ENCODE measurements at places on chromosomes 4 and X. TPM values are rescaled to one million over a fixed set of nuclear protein-coding genes. Genes with fewer than 3 reads are reported as not detected.

- DNase-seq = no peak
Observed at GRCh38 chr4:36046026-36046425, 198.3 kb downstream of the ARAP2 start.

GRCh38 chr4:121154103-121154515, 10.0 kb downstream of the TNIP3 start:
- no peak for DNase-seq

GRCh38 chrX:69285881-69286564, 120.8 kb upstream of the PJA1 start:
- peak; percentile 9 for DNase-seq

DNA sequence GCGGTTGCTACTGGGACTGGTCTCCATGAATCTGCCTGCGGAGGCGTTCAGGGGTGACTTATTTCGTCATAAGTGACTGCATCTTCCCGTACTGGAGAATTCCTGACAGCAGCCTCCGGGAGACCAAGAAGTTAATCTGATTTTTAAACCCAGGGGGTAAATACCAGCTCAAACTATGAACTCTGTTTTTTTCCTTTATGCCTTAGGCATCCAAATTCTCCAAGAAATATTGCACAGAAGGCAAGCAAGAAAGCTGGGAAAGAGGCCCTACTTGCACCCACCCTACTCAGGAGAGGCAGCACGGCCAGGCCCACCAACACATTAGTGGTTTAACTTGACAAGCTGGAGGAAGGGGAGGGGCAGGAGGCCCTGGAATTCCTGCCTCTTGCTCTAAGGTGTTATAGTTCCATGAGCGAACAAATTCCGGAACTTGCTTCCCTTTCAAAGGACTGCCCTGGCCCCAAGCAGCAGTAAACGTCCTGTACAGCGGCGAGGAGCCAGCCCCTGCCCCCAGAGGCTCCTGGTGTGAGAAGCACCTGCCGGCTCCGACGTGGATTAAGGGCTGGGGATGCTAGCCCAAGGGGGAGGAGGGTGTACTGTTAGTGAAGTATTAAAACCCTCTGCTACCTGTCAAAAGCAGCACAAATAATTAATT, 177.2 kb downstream of the AFAP1 start:
- DNase-seq = no peak

GRCh38 chr4:73257651-73258435, 755 bp downstream of the ANKRD17 start:
- DNase-seq = peak; percentile 26

DNA sequence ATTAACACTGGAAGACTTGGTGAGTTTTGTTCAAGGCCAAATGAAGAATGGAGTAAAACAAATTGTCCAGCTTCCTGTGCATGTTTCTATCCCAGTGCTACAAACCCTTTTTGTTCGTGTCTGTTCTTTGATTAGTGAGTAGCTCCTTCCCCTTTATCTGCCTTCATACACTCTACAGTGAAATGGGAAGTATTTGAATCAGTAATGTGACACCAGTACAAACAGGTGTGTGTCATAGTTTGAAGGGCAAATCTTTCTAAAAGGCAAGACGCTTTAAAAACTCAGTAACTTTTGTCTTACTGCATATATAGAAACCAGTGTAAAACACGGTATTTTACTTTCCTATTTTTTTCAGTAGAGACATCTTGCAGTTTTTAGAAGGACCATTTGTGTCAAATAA, 5.9 kb downstream of the ARHGEF38 start:
- no peak for DNase-seq

Gene HGFAC
- total RNA-seq = 0.21 TPM

DNA sequence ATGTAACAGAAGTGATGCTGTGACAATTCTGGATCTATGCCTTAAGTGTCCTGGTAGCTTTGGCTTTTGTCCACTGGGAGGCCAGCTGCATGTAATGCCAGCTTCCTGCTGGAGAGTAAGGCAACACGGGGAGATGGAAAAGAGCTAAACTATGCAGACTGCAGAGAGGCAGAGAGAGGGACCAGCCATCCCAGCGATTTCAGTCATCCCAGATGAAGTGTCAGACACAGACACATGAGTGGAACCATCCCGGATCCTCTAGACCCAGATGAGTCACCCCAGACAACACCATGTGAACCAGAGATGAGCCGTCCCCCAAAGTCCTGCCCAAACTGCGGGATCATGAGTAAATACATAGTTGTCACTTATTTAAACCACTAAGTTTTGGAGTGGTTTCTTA, 14.6 kb downstream of the SRPX start:
- no peak for DNase-seq

- no peak for DNase-seq
Observed at GRCh38 chr4:16827045-16827444, 71.4 kb downstream of the LDB2 start.

DNA sequence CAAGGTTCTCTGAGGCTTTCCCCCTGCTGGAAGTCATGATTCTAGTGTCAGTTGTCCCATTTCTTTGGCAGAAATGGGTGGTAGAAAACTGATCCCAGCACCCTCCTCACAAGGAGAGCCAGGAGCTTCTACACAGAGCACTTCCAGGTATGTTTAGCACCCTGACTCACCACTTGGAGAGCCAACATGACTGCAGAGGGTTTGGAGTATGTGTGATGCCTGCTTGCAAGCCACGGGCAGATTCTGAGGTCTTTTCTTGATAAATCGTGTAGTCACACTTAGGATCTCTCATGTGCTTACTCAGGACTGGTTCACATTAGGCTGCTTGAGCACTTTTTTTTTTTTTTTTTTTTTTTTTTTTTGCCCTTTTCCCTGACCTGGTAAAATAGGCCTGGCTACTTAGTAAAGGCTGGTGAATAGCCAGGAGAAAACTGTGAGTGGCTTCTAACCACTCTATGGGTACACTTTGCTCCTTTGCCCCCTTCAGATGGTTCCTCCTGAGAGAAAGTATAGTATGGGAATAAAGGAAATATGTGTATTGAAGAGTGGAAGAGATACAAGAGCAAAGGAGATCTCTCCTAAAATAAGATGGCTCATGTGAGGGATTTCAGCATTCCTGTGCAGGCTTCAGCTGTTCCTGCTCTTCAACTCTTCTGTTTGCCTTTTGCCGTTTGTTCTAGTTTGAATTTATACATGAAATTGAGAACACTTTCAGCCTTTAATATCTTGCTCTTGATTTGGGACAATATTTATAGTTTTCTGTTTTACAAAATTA, 103.6 kb downstream of the EMCN start:
- no peak for DNase-seq

Gene TMPRSS11F
- total RNA-seq = not detected

- no peak for DNase-seq
Observed at GRCh38 chr4:101049549-101050001, 297.8 kb downstream of the PPP3CA start.

- no peak for DNase-seq
Observed at GRCh38 chr4:4689694-4690440, 148.0 kb upstream of the STX18 start.

- no peak for DNase-seq
Observed at GRCh38 chr4:1646690-1647089, 37.4 kb downstream of the FAM53A start.

DNA sequence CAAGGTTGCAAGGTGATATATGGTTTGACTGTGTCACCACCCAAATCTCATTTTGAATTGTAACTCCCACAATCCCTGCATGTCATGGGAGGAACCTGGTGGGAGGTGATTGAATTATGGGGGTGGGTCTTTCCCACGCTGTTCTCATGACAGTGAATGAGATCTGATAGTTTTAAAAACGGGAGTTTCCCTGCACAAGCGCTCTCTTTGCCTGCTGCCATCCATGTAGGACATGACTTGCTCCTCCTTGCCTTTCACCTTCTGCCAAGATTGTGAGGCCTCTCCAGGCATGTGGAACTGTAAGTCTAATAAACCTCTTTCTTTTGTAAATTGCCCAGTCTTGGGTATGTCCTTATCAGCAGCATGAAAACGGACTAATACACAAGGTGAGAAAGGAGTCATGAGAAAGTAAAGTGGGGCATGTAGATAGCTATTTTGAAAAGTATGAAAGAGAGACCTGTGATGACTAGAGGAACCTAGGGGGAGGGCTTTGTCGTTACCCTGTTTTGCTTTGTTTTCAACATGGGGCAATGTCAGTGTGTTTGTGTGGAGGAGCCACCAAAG, 6.3 kb downstream of the ZBTB49 start:
- DNase-seq = no peak

GRCh38 chr4:36196145-36196913, 48.0 kb downstream of the ARAP2 start:
- no peak for DNase-seq

DNA sequence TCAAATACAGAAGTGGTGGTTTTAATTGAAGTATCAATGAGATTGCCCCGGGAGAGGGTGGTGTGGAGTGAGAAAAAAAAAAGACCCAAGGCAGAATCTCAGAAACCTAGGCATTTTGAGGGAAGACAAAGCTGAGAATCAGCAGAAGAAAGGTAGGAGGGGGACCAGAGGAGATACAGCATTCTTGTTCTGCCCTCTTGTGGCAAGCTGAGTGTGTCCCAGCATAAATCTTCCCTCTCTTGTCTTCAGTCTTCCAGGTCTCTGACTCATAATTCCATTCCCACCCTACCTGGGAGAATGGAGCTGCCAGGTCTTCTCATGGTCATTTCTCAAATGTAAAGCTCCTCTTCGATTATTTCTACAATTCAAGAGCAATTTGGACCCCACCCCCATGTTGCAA, 32.7 kb upstream of the MAGED1 start:
- peak; percentile 38 for DNase-seq

- no peak for DNase-seq
Observed at GRCh38 chrX:140337263-140337662, 167.6 kb downstream of the SOX3 start.

GRCh38 chr4:1222036-1222789, 26.7 kb downstream of the CTBP1 start:
- DNase-seq = no peak

Gene SPARCL1
- not detected for total RNA-seq

DNA sequence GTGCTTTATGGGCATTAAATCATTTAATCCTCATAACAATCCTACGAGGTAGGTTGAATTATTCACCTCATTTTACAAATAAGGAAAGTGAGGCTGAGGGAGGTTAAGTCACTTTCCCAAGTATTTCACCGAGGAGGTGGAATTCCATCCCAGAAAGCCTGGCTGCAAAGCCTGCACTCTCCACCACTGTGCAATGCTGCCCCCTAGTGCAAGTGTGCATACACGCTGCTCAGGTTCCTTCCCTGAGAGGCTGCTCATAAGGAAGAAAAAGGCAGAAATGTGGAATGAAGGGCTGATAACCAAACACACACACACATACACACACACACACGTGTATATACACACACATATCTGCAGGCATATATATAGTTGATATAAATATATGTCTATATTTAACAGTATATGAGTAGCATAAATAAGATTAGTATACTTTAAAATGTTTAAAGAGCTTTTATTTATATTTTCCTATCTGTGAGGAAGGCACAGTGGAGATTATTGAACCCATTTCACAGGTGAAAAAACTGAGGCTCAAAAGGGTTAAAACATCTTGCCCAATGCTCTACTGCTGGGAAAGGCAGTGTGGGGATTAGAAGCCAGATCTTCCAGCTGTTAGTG, 714.5 kb upstream of the TENM3 start:
- DNase-seq = peak; percentile 43

Data from mammary epithelial cell (primary cell).